Activated T-cell treated with anti-CD3 and anti-CD28 coated beads, Interleukin-2, amount 50 U/mL, for 48 hours (primary cell): ENCODE measurements at places on chromosomes 6 and 20.
A peak's percentile ranks its signal among the peaks of the same experiment; 100 is the strongest.

GRCh38 chr6:14621518-14621917 lies 503.9 kb downstream of the CD83 start:
- no peak for DNase-seq

GRCh38 chr6:31752739-31753319 lies 9.6 kb upstream of the SAPCD1 start:
- no peak for DNase-seq

- DNase-seq, result no peak
Measured at GRCh38 chr20:44536175-44536574, 14.3 kb upstream of the SERINC3 start.

GRCh38 chr20:4036351-4036750 lies 21.0 kb upstream of the RNF24 start:
- no peak for DNase-seq

- no peak for DNase-seq
Measured at GRCh38 chr20:63055575-63056235, 48.9 kb upstream of the BHLHE23 start.

DNA sequence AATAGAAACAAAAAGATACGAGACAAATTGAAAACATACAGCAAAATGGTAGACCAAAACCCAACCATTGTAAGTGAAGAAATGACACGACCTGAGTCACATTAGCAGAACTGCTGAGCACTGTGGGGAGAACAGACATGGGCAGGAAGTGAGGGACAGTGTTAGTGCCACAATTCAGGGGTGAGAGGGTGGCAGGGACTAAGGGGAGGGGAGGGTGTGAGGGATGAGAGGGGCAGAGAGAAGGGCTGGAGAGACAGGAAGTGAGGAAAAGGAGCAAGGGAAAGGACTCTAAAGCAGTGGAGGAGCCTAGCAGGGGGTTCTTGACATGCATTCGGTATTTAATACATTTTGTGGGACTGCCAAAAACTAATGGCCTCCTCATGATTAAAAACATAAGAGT lies 45.0 kb upstream of the TRIM26 start:
- DNase-seq, result peak; percentile 35

DNA sequence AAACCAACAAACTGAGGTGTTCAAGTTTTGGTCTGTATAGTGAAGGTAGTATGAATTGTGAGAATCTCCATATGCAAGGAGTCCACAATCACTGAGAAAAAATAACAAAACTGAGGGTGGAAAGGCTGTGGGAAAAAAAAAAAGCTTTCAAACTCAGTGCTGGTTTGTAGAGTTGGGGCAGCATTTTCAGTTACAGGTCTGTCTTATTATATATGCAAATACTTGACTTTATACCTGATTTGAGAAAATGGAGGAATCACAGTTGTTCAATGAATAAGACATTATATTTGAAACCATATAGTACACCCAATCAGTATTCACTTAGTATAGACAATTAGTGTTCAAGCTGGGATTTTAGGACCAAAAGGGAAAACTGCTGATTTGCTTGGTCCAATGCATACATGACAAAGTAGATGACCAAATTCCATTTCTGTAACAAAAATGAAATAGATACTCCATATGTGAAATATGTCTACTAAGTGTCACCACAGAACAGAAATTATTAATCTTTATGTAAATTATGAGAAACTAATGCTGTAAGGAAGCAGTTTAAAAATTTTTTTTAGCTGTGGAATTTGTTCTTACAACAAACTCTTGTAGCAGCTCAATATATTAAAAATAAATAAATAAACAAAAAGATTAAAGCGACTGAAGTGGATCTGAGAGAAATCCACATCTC lies 187.7 kb downstream of the ASCC3 start:
- no peak for DNase-seq

GRCh38 chr6:63537201-63537958 lies 34.9 kb upstream of the LOC128125822 start:
- DNase-seq, result no peak

- no peak for DNase-seq
Measured at GRCh38 chr6:168804331-168804730, 363.3 kb downstream of the SMOC2 start.

GRCh38 chr6:45756606-45757005 lies 259.1 kb downstream of the CLIC5 start:
- no peak for DNase-seq

DNA sequence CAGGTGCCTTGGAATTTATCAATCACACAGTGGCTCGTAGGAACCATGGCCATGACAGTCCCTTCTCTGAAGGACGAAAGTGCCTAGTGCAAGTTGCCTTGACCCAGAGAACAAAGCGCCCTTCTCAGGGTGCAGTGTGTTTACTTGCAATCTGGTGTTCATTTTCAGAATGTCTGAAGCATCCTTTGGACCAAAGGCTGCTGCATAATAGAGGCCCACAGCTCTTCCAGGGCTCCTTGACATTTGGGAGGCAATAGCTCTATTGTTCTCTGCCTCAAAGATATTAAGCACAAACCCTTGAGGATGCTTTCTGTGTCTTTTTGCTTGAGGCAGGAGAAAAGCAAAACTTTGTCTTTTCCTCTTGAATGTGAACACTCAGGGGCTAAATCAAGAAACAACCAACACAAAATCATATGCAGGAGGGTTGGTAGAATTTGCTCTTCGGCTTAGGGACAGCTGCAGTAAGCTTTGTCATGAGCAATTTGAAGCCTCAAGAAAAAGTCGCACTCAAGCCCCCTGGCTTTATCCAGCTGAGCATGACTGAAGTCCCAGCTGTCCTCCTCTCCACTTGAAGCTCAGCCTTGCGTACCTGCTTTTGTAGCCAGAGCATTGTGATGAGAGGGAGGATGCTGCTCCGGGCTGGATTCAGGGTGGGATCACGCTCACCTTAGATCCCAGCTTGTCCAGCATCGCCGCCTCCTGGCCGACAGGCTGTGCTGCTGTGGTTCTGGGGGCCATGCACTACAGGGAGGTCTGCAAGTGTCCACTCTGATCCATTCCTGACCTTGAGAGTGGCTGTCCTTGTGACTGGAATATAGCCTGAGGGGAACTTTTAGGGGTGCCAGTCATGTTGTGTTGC lies 495.4 kb downstream of the CDH26 start:
- no peak for DNase-seq
